ENCODE measurements at places on chromosomes 5 and 9.

DNA sequence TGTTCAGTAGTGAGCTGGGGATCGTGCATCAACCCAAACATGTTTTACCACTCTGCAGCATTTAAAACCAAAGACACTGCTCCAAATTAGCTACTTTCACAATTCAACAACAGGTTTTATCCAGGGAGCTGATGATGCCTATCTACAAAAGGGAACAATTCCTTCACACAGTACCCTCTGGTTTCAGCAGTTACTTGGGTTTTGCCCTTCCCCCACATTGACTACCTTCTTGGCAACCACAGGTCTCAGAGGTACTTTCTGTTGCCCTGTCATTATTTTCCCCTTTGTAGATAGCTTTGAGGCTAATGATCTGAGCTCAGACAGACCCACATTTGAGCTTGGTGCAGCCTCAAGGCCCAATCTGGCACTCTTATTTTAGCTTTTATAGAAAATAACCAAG is 96.1 kb downstream of the WDR41 start:
- no peak for DNase-seq

- DNase-seq = no peak
Measured at GRCh38 chr9:132447346-132447745, 37.3 kb downstream of the CFAP77 start.

DNA sequence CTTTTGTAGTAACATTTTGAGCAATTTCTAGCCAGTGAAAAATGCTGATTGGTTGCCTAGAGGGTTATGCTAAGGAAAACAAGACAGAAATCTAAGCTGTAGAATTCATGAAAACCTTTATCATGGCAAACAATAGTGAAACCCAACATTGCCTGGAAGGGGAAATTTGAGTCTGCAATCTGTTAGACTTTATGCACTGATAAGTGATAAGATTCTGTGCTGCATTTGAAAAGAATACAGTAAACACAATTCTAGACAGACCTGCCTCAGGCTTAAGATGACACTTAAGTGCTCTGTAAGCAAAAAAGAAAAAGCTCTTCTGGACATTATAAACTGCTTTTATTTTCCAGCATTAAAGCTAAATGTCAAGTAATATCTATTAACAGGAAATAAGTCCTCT is 519.3 kb downstream of the ISL1 start:
- no peak for DNase-seq

DNA sequence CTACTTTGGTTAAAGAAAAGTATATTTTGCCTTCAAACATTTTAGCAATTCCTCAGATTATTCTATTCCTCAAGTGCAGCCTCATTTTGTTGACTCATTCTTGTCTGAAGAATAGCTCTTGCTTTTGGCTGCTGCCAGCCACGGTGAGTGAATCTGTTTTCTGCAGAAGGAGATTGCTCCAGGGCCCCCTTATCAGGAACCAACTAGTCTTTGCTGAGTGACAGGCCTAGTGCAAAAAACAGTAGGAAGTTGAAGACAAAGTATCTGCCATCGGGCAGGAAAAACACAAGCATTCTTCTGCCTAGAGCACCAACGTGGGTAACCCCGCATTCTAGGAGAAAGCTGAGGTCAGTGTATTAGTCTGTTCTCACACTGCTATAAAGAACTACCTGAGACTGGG is 42.3 kb downstream of the ZNF883 start:
- no peak for DNase-seq

- DNase-seq = no peak
Measured at GRCh38 chr5:38707352-38708210, 138.2 kb upstream of the OSMR start.

DNA sequence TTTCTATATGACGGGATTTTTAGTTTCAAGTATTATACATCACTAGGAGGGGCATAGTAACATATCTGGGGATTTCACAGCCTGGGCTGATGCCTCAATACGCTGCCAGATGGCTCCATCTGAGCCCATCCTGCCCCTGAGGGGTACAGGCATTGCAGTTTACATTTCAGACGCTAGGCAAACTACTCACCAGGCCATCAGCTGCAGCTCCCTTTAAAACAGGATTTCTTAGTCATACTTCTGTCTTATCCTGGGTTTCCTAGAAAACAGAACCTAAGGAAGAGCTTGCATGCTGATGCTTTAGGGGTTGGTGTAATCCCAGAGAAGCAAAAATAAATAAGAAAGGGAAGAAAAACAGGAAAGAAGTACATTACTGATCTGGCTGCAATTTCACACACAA is 372.8 kb upstream of the PIK3R1 start:
- no peak for DNase-seq

DNA sequence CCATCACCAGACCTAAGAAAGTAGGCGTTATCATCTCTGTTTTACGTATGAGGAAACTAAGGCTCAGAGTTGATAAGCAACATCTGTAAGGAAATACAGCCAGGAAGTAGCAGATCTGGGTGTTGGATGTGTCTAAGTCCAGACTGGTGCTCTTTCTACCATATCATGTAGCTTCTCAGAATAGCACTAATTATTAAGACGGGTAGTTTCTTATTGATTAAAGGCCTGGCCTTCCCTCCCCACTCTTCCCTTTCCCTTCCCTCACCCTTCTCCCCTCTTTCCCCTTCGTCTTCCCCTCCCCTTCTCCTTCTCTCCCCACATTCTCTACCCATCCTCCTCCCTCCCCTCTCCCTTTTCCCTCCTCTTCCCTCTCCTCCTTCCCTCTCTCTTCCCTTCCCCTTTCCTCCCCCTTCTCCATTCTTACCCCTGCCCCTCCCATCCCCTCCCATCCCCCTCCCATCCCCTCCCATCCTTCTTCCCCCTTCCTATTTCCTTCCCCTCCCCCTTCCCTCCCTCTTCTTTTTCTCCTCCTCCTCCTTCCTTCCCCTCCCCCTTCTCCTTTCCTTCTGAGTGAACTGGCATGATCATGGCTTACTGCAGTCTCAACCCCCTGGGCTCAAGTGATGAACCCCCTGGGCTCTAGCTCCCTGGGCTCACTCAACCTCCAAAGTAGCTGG is 79.4 kb downstream of the SNX24 start:
- no peak for DNase-seq

DNA sequence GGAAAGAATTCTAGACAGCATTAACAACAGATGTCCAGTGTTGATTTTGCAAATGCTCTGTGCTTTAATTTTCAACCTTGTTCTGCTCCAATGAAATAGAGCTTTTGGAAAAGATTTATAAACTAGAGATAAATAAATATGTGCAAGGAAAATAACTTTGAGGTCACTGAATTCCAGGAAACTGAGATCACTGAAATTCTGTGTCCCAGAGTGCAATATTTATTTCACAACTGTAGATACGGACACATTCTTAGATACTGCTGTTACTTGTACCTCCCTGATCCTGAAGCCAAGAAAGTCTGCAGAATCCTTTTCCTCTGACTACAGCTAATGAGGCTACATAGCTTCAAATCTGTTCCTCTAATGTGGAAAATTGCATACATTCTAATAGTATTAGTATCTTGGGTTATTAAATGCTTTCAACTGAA is 222.9 kb downstream of the DOCK8 start:
- no peak for DNase-seq

- DNase-seq = no peak
Measured at GRCh38 chr5:10254686-10255085, 4.6 kb downstream of the CCT5 start.

DNA sequence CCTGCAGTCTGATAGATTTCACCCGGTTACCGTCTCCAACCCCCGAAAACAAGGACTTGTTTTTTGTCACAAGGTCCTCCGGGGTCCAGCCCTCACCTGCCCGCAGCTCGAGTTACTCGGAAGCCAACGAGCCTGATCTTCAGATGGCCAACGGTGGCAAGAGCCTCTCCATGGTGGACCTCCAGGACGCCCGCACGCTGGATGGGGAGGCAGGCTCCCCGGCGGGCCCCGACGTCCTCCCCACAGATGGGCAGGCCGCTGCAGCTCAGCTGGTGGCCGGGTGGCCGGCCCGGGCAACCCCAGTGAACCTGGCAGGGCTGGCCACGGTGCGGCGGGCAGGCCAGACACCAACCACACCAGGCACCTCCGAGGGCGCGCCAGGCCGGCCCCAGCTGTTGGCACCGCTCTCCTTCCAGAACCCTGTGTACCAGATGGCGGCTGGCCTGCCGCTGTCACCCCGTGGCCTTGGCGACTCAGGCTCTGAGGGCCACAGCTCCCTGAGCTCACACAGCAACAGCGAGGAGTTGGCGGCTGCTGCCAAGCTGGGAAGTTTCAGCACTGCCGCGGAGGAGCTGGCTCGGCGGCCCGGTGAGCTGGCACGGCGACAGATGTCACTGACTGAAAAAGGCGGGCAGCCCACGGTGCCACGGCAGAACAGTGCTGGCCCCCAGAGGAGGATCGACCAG is 121.3 kb downstream of the DAB2IP start:
- DNase-seq = no peak

GRCh38 chr9:3215658-3216057 is 310.1 kb downstream of the RFX3 start:
- DNase-seq = no peak

DNA sequence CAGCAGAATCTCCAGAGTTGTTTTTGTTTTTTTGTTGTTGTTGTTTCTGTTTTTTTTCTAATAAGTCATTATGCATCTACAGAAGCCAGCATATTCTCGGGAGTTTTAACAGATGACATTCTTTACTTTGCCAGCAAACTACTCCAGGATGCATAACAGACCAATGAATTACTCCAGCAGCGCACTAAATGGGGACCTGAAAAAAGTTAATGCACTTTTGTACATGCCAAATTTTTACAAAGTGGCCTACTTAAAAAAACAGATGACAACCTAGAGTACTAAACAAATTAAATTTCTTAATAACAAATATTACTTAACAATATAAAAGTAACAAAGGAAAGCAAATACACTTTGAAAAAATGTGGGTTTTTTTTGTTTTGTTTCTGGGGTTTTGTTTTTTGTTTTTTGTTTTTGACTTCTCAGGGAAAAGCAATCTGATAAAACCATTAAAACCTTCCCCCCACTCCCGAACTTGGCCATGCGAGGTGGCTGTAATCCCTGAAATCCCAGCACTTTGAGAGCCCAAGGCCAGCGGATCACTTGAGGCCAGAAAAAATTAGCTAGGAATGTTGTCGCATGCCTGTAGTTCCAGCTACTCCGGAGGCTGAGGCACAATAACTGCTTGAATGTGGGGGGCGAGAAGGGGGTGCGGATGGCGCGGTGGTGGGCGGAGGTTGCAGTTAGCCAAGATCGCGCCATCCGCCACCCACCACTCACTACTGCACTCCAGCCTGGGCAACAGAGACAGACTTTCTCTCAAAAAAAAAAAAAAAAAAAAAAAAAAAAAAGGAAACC is 352.4 kb downstream of the CETN3 start:
- no peak for DNase-seq

DNA sequence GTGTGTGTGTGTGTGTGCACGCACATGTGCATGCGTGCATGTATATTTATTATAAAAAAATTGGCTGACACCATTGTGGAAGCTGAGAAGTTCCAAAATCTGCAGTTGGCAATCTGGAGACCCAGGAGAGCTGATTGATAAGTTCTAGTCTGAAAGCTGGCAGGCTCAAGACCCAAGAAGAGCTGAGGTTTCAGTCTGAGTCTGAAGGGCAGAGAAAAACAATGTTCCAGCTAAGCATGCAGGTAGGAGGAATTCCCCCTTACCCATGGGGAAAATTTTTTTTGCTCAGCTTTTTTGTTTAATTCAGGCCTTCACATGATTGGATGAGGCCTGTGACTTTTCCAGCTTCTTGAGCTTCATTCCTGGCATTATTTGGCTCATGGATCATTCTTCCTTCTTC is 31.2 kb upstream of the ACTBL2 start:
- no peak for DNase-seq

DNA sequence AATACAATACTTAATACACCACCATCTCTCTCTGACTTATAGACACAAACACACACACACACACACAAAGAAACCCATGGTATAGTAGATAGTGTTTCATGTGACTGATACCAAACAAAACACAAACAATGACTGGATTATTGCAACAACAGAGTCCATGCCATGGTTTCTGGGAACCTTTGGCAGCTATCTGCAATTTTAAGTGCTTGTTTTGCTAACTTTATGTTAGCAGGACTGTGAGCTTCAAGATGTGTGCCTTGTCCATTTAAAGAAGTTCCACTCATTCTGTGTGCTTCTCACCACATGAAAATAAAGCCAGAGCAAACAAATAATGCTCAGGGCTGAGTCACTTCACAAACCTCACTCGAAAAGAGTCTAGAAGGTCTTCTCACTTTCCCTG is 15.1 kb upstream of the LURAP1L start:
- no peak for DNase-seq

- DNase-seq = no peak
Measured at GRCh38 chr5:78151594-78152271, 142.8 kb downstream of the AP3B1 start.

DNA sequence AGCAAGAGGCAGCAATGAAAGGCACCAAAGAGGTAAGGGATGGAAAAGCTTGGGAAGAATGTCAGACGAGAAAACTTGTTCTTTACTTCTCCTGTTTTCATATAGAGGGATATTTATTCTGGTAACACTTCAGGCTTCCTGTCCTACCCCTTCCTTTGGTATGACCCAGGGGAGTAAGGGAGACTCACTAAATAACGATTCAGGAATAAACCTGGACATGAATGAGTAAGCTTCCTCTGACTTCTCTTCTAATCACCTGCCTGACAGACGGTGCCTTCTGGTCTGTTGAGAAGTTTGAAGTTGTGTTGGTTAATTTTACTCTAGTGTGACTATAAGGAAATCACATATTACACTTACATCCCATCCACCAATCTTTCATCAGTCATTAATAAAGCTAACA is 461.2 kb downstream of the CDH12 start:
- DNase-seq = no peak

- DNase-seq = no peak
Measured at GRCh38 chr9:35656348-35656747, 1.5 kb downstream of the RMRP start.

DNA sequence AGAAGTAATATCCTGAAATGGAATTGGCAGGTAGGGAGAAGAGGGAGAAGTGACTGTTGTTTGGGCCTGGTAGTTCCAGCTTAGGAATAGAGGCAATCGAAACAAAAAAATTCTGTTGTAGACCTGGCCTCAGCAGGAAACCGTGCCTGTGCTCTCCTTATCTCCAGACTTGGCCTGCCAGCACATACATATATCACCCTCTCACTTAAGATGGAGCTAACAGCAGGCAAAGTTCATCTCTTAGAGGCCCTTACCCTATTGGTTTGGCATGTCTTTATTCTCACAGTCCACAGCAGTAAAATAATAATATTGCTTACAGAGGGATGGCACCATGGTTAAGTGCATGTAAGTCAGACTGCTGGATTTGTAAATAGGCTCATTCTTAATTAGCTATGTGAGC is 19.6 kb upstream of the TNC start:
- no peak for DNase-seq

GRCh38 chr9:73152953-73153352 is 1.3 kb downstream of the ANXA1 start:
- DNase-seq = no peak
